ENCODE measurements at places on chromosomes 16 and 17.
A peak's percentile ranks its signal among the peaks of the same experiment; 100 is the strongest.

DNA sequence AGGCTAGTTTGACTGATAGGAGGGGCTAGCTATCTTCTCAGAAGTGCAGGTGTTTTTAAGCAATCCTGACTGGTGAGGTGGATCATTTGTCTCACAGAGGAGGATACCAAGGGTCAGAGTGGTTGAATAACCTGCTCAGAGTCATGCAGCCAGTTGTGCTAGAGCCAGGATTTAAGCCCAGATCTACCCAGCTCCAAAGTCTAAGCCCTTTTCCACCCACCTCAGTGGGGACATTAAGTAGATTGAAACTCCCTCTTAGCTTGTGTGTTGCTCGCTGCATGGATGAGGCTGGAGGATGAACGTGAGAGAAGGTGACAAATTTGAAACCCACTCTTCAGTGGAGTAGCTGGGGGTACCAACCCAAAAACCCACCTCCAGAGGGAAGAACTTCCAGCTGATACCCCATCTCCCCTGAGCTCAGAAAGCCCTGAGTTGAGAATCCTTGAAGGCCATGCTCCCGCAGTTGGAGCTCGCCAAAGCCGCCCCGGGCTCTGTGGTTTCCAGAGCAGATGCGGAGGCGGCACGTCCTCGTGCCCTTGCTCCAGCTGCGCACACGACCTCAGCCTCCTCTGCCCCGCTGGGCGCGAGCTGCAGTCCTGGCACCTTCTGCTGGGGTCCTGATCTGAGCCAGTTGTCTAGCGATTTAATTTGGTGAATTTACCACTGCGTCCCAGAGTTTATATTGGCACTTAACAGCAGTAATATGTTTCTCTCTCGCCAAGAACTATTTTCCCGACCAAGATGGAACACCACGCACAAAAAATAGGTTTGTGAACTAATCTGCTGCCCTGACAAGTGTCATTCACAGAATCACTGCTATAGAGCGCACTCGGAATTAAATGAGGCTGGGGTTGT, 159.5 kb downstream of the CCDC182 start:
- no peak for ATAC-seq

DNA sequence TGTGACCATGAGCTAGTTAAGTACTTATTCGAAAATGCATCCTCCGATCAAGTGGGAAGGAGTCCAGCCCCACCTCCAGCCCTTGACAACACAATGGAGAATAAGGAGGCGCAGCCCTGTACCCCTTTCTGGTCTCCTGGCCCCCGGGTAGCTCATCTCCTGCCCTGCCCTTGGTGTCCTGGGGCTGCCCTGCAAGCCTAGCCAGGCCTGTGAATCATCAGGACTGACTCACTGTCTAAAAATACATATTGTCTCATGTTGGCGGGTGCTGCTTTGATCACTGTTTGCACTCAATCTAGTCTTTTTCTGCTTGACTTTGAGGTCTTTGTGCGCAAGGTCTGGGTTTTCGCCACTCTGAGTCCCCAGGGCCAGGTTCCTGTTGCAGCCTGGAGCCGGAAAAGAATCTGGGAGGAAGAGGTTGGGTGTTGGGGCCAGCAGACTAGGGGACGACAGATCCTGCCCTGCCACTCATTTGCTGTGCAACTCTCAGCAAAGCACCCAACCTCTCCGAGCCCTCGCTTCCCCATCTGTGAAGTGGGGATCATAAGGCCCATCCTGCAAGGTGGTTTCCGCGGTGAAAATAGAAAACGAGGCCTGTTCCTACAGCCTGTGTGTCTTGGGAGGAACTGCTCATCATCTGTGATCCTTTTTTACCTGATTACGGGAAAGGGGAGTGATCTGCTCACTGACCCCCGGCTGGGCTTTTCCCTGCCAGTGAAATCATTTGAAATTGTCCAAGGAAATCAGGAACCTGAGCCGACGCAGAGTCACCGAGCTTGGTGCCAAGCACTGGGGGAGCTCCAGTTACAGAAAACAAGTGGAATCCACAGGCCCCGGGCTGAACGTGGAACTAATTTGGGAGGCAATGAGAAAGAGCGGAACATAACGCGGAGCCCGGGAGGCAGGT, 230.4 kb downstream of the PARN start:
- peak; percentile 66 for ATAC-seq

DNA sequence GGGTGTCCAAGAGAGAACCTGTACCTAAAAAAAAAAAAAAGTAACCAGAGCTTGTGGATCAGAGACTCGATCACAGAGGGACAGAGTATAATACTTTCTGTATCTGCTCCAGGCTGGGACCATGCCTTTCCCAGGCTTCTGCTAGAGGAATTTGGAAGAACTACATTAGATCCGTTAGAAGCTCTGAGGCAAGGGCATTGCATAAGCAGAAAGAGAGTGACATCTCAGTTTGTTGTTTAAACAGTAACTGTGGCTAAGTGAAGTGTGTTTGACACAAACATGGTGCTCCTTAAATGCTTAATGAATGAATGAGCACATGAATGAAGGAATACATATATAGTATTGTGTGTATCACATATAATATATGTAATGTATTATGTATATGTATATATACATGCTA, 131.2 kb downstream of the HS3ST3B1 start:
- ATAC-seq, result no peak

DNA sequence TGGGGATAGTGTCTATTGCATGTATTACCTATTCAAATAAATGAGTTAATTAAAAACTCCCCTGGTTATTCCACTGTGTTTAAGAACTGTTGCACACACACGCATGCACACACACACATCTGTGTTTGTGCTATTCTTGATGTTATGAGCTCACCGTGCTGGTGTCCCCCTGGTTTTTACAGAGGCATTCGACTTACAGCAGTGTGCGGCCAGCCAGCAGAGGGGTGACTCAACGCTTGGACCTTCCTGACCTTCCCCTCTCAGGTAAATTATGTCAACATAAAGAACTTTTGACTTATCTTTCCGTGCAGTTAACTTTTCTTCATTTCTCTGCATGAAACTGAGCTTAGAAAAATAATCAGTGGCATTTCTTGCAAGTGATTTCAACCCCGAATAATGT, 214.0 kb downstream of the LGALS9B start:
- ATAC-seq, result no peak

DNA sequence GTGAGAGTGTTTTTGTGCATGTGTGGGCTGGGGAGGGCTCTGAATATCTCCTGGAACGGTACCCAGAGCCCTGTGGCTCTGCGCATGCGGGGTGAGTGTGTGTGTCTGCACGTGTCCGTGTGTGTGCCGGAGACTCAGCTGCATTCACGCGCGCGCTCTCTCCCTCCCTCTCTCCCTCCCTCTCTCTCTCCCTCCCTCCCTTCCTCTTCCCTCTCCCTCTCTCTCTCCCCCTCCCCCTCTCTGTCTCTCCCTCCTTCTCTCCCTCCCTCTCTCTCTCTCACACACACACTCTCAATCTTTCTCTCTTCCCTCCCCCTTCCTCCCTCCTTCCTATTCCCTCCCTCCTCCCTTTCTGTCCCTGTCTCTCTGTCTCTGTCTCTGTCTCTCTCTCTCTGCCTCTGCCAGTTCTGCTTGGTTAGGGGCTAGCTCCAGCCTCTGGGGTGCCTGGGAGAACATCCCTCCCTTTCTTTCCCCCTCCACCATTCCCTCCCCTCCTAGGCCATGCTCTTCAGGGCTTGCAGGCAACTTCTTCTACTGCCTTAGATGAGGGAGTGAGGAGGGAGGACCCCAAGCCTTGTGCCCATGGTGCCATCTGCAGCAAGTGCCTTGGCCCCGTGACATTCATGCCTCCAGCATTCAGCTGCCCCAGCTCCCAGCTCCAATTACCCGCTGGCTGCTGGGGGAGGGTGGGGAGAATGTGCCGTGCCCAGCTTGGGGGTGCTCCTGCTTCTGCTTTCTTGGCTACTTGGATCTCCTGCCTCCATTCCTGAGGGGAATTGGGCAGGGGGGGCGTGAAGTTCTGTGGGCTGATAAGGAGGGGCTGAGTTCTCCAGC, 6.4 kb downstream of the THRA start:
- ATAC-seq, result peak; percentile 88

GRCh38 chr17:2034157-2034556, 4.2 kb downstream of the DPH1 start:
- ATAC-seq, result no peak

GRCh38 chr16:14300705-14301168, 229.6 kb downstream of the MRTFB start:
- peak; percentile 63 for ATAC-seq

DNA sequence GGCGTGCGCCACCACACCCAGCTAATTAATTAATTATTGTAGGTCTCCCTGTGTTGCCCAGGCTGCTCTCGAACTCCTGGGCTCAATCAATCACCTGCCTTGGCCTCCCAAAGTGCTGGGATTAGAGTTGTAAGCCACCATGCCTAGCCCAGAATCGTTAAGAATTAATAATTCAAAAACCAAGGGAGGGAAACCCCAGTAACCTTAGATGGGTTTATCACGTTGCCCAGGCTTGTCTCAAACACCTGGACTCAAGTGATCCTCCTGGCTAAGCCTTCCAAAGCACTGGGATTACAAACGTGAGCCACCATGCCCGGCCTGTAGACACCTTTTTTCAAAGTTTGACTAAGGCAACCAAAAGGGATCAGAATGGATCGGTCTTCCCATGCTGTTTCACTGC, 21.6 kb downstream of the CD300LF start:
- ATAC-seq, result no peak

DNA sequence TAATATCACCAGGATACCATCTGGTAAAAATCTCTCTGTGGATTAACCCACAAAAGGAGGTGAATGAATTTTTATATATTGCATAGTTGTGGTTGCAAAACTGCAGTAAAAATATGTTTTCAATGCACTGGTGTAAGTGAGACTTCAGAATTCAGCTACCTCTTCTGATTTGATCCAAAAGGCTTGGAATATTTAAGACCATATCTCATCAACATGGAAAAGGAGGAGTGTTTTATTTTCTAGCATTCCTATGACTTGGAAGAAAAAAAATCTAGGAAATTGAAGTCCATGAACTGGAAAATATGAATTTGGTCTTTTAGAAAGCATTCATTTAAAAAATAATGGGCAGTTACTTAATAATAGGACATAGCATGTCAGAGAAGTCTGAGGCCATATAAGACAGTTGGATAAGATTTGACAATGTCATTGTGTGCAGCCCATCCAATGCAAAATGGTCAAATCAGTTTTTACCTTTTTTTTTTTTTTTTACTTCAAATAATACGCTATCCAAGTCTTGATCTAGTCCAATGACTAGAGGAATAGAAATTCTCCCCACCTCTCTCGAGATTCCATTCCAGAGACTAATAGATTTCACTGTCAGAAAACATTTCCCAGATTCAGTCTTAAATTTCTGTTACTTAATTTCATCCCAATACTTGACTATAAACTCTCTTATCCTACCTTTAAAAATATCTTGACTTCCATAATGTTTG, 364.9 kb upstream of the PMFBP1 start:
- ATAC-seq, result no peak
